Diencephalon (tissue), 1 donor: ENCODE measurements at places on chromosomes 12 and 14. TPM values are rescaled to one million over a fixed set of nuclear protein-coding genes. Genes with fewer than 3 reads are reported as not detected.

The ASCL1 gene
- total RNA-seq = 14.5 TPM

The SERPINA4 gene
- not detected for total RNA-seq

The TBC1D30 gene
- total RNA-seq = 23.1 TPM

The DBX2 gene
- 6.9 TPM for total RNA-seq

The RECQL gene
- total RNA-seq = 26.5 TPM

The RGS6 gene
- total RNA-seq = 10.6 TPM

The NRL gene
- 2.5 TPM for total RNA-seq

The HOXC12 gene
- total RNA-seq = not detected

The SYT1 gene
- total RNA-seq = 235 TPM

The SCYL2 gene
- 116 TPM for total RNA-seq

The INHBC gene
- not detected for total RNA-seq
